Posterior vena cava (tissue), 2 donors: ENCODE measurements at places on chromosomes 11 and 22. TPM values are rescaled to one million over a fixed set of nuclear protein-coding genes. Genes with fewer than 3 reads are reported as not detected.
A peak's percentile ranks its signal among the peaks of the same experiment; 100 is the strongest.

Gene SMTNL1
- total RNA-seq = not detected

DNA sequence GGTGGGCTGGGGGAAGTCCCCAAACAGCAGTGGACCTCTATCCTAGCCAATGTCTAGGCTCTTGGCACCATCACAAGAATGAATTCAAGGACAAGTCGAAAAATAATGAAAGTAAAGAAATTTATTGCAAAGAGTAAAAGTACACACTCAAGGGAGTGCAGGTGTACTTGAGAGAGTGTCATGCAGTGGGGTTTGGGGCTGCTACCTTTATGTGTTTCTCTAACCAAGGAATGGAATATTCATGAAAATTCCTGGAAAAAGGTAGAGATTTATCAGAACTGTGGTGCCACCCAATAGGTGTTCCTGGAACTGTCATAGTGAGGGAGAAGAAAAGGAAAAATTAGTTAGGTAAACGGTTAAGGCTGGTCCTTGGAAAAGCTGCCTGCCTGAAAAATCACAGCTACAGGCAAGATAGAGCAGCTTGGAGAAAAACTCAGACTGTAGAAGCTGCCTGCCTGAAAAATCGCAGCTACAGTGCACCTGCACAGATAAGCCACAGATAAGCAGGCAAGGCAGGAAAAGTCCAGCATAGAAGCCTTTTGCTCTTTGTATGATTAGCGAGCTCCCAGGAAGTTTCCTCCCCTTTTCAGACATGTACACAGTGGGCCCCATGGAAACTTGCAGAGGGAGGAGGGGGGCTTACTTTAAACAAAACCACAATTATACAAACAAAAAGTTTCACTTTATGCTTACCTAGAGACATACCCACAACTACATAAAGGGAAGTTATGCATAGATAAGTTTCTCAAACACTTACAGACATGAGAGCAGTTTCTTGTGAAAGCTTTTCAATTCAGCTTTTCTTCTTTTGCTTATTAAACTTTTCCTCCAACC lies 71.4 kb upstream of the B3GNT6 start:
- no peak for DNase-seq

Gene BBOX1
- not detected for total RNA-seq

DNA sequence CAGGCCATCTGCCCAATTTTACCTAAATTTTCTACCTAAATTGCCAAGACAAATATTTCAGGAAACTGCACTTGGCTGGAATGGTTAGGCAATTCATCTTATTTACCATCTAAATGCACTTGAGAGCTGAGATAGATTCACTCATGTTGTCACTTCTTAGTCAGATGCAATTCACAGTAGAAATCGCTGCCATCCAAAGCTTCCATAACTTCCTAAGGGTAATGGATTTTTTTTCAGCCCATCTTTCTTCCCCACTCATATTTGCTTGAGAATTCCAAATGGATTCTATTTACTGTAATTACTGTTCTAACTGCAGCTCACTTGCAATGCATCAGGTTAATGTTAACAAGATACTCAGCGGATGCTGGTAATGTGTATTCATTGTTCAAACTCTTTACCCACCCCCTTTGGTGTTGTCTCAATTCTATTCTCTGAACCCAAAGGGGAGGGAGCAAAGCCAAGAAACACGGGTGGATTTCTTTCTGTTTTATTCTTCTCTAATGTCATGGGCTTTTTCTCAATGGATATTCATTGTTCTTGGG lies 96.0 kb downstream of the TENM4 start:
- DNase-seq = no peak

Gene EXPH5
- total RNA-seq = 0.95 TPM

- no peak for DNase-seq
Measured at GRCh38 chr11:42840860-42841259, 470.9 kb upstream of the API5 start.

Gene TUB
- total RNA-seq = 7.0 TPM

GRCh38 chr11:46719048-46719542 lies at the start of gene F2:
Gene F2 (plus strand): TSS chr11:46719213. CDS start chr11:46719236, 23 bp downstream.
- DNase-seq = no peak

DNA sequence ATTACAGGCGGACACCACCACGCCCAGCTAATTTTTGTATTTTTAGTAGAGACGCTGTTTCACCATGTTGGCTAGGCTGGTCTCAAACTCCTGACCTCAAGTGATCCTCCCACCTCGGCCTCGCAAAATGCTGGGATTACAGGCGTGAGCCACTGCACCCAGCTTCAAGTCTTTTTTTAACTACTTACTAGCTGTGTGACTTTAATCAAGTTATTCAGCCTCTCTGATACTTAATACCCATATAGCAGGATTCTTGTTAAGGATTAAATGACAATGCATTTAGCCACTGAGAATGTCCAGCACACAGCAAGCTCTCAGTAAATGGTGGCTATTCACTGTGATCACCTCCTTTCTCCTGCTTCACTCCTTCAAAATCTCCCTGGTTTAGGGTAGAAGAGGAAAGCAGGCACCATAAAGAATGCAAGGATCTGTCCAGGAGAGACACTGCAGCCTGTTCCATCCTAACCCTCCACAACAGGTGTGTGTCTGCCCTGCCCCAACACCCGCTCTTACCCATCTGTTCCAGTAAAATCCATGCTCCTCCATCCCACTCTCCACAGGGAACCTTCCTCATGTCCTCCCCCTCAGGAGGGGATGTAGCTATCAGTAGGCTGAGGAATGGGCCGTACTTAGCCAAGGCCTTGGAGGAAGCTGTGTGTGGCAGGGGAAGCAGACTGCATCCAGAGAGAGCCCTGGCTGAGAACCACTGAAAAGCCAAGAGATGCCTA lies 69.3 kb downstream of the MICAL3 start:
- DNase-seq = no peak

DNA sequence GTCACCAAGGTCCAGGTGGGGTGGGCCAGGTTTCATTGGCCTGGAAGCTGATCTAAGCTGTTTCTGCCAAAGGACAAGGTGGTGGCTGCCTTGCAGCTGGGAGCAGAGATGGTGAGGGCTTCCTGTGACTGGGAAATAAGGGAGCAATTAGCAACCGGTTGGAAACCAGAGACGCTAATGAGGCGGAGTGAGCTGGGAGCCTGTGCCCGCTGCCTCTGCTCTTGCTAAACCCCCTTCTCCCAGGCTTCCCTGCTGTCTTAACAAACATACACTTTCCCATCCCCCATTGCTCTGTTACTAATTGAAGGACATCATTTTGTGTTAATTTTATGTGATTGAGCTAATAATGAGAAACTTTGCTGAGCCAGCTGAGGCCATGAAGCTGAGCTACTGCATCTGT lies 121.8 kb downstream of the INSC start:
- no peak for DNase-seq

Gene OR8B4
- not detected for total RNA-seq

- DNase-seq = no peak
Measured at GRCh38 chr11:29773656-29774264, 243.1 kb downstream of the KCNA4 start.

DNA sequence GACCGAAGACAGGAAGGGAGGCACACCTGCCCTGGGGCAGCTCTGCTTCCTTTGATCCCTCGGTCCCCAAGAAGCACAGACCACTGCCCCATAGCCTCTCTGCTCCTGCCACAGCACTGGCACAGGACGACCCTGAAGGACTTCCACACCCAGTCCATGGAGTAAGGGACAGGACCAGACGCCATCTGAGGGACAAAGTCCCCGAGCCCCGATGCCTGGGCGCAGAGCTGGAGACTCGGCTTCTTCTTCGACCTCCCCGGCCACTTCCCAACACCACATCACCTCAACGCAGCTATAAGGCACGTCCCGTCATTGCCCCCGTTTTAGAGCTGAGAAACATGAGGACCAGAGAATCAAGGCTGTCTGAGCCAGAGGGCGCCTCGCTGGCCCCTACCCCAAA lies 310.5 kb downstream of the BRD1 start:
- no peak for DNase-seq

Gene MMP26
- total RNA-seq = not detected

Gene FTH1
- total RNA-seq = 2,679 TPM

Gene ARHGAP42
- total RNA-seq = 20.0 TPM

GRCh38 chr22:31177420-31178162 lies 17.6 kb downstream of the RNF185 start:
- no peak for DNase-seq

DNA sequence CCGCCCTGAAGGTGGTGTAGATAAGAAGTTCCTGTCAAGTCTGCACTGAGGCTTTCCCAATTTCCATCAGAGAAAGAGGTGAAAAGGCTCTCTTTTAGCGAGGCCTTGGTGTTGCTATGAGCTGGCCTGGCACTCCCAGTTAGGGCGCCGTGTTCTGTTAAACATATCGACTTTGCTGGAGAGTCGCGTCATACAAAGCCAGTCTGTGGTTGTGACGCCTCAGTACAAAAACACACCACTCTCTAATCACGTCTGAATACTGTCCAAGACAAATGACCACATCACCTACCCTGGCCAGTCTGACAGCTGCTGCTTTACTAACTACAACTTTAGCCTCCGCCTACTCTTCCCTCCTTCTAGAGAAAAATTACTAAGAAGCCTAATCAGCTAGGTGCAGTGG lies 8.0 kb upstream of the TOLLIP start:
- DNase-seq = no peak

Gene HTR3A
- not detected for total RNA-seq

- DNase-seq = no peak
Measured at GRCh38 chr22:27499121-27499520, 302.4 kb downstream of the MN1 start.

DNA sequence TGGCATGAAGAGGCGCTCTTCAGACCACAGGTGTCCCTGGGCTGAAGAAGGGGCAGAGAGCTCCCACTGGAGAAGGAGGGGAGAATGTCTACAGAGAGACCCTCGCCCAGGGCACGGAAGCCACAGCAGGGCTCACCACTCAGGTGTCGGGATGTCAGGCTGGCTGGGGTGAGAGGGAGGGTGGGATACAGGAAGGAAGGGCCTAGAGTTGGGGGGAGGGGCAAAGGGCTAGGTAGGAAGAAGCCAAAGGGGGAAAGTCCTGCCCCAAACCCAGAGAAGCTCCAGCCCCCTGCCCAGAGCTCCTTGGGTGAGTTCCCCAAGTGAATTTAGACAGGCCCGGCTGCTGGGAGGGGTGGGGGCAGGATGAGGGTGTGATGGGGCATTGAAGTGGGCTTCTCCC lies 232.0 kb downstream of the CEP164 start:
- peak; percentile 34 for DNase-seq

GRCh38 chr22:25083807-25084200 lies 115.9 kb upstream of the CRYBB3 start:
- no peak for DNase-seq

Gene HSPA8
- total RNA-seq = 754 TPM

Gene TIMM10
- total RNA-seq = 38.1 TPM

Gene MPEG1
- total RNA-seq = 44.8 TPM

- no peak for DNase-seq
Measured at GRCh38 chr11:9577556-9577955, 4.1 kb downstream of the WEE1 start.

Gene MUC5AC
- not detected for total RNA-seq

DNA sequence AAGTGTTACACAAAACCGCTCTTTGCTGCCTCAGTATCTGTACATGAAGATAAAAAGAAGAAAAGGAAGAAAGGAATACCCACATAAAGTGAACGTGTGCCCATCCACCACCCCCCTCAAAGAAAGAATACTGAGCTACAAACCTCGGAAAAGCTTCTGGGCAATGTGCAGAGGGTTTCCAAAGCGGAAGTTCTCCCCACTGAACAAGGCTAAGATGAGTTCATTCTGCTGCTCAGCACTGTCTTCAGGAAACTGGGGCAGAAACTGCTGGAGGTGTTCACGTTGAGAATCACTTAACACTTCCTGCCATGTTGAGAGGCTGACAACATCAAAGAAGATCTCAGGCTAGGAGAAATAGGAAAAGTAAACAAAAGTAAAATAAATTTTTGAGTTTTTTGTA lies 6.9 kb downstream of the NFRKB start:
- DNase-seq = no peak

- no peak for DNase-seq
Measured at GRCh38 chr11:107856981-107857517, 1.5 kb downstream of the SLC35F2 start.

GRCh38 chr11:70034740-70035365 lies 43.3 kb upstream of the ANO1 start:
- no peak for DNase-seq

Gene OR2D2
- not detected for total RNA-seq

Gene VSTM5
- 1.0 TPM for total RNA-seq
